ENCODE measurements at places on chromosomes 5 and 9.
A peak's percentile ranks its signal among the peaks of the same experiment; 100 is the strongest.

DNA sequence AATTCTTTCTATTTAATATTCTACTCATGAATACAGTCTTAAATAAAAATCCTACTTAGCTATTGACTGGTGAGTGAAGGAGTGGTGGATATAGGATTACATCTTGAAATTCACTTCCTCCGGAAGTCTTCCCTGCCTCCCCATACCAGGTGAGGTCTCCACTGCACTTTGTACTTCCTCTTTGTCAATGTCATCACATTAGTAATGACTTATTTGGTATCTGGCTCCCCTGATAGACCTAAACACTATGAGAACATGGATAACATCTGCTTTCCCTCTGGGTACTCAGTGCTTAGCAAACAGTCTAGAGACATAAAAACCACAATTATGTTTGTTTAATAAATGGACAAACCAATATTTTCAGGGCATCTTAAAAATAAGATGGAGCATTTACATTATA, 532.1 kb downstream of the PDE4D start:
- DNase-seq = no peak

GRCh38 chr9:76373173-76373783, 20.9 kb downstream of the RFK start:
- DNase-seq = peak; percentile 75

DNA sequence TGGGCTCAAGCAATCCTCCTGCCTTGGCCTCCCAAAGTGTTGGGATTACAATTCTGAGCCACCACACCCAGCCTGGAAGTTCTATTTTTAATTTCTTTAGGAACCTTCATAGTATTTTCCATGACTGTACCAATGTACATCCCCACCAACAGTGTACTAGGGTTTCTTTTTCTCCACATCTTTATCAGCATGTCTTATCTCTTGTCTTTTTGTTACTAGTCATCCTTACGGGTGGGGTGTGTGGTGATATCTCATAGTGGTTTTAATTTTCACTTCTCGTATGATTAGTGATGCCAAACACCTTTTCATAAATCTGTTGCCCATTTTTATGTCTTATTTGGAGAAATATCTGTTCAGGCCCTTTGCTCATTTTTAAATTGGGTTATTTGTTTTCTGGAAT, 123.0 kb upstream of the MEF2C start:
- no peak for DNase-seq

DNA sequence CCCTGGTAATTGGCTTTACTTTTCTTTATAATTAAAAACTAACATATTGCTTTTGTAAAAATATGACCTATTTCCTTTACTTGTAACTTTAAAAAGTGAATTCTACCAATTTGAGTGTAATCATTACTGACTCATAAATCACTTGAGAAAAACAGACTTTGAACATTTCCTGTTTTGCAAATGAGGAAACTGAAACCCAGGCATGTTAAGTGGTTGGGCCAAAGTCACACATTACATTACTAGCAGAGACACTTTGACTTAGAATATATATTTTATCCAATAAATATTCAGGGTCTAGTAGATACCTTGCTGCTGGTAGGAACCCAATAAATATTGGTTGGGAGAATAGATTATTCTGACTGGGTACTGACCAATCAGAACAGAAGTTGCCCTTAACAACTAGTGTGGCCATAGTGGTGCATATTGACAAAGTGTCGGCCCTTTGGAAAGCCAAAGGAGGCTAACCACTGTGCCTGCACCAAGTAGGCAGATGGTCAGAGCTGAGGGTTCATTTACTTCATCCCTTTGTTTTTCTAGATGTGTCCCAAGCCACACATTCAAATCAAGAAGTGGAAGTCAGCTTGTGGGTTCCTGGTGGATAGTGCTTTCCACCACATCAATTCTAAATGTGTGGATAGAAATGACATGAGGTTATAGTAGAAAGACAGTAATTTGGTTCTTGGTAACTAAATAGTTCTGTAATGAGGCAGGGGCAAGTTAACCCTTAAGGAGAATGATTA, 365.1 kb upstream of the RIOK2 start:
- no peak for DNase-seq

- peak; percentile 95 for DNase-seq
These were observed 117.9 kb upstream of the FST start for GRCh38 chr5:53362521-53362941.

GRCh38 chr9:111298731-111299598, 31.1 kb downstream of the OR2K2 start:
- DNase-seq = peak; percentile 76

DNA sequence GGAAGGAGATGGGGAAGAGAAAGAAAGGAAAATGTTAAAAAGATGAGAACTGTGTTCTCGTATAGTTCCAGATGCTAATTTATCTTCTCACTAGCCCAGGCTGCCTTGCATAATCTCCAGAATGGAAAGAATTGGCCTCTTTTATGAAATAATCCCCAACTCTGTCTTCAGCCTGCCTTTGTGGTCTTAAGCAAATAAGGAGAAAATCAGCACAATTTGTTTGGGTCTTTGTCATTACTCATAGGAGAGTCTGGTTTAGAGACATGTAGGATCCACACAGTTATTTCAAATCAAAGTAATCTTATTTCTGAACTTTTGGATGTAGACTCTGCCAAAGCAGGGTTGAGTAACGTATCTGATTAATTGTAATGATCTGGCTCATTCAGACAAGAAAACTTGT, 50.7 kb upstream of the CAMK4 start:
- no peak for DNase-seq

- DNase-seq = no peak
These were observed 7.9 kb downstream of the C9orf50 start for GRCh38 chr9:129612815-129613519.

DNA sequence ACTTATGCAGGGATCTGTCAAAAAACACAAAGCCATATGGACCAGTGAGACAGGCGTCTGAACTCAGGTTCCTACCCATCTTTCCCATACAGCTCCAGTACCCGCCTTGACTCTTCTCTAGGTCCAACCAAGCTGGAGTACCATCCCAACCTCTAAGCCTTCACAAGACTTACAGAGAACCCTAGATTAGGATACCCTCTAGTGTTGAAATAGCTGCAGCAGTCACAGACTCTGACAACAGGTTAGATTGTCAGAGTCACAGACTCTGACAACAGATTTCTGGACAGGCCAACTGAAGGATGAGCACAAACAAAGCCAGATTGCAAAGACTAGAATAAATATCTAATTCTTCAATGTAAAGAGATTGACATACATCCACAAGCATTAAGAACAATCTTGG, 266.1 kb downstream of the GRIA1 start:
- DNase-seq = peak; percentile 9

- peak; percentile 98 for DNase-seq
These were observed 50.0 kb upstream of the SLC25A51 start for GRCh38 chr9:37953775-37954437.

DNA sequence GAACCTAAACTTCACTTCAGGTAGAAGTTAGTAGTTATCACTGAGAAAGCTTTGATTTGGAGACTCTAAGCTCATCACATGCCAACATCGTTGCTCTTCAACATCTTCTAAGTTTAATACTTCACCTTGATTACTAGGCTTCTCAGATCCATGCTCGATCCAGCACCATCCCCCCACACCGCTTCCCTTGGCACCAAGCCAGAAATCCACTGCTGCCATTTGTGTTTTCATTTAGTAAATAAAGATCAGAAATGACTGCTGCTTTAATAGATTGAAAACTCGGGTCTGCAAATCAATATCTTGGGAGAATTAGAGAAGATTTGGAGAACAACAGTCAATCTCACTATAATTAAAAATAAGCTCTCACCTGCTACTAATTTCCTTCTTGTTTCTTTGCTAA, 214.7 kb upstream of the NR4A3 start:
- DNase-seq = no peak

DNA sequence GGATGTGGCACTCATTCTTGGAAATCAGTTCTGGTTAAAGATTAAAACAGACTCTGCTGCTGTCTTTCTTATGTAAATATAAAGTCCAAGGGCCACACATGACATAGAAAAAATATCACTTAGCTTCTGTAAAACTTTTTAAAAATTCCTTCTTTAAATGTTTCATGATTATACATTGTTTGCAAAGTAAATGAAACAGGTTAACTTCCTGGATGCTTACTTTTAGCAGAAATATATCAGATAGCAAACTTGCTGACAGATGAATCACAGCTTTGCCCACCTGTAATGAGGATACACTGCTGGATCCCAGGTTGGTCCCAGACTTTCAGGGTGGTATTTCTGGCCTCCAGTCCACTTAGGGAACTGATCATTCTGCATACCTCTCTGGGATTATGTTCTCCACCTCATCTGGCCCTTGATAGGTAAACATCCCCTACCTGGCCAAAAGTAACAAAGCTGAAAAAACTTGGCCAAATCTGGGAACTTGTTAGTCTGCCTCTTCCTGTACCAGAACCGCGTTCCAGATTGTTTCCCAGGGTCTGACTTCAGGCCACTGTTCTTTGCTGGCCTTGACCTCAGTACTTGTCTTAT, 340.5 kb downstream of the ADGRV1 start:
- no peak for DNase-seq

DNA sequence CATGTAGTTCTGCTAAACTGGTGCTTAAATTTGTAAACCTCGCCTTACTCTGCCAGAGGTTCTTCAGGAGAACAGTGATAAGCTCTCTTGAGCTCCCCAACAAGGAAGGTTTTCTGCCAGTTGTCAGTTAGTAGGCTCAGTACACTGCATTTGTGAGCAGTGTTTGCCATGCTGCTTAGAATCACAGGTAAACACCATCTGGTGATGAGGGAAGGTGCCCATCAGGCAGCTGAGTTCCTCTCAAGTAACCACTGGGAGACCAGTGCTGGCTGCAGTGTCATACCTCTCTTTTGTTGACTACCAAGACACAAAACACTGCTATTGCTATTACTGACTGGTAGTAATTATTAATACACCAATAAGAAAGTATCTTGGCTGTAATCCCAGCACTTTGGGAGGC, 186.2 kb upstream of the OTULINL start:
- no peak for DNase-seq

- DNase-seq = no peak
These were observed 225.4 kb upstream of the DAB2 start for GRCh38 chr5:39650008-39650762.

- DNase-seq = no peak
These were observed 68.5 kb downstream of the KLHL3 start for GRCh38 chr5:137667341-137667740.

GRCh38 chr5:75214928-75215327, 21.8 kb downstream of the ANKRD31 start:
- no peak for DNase-seq

DNA sequence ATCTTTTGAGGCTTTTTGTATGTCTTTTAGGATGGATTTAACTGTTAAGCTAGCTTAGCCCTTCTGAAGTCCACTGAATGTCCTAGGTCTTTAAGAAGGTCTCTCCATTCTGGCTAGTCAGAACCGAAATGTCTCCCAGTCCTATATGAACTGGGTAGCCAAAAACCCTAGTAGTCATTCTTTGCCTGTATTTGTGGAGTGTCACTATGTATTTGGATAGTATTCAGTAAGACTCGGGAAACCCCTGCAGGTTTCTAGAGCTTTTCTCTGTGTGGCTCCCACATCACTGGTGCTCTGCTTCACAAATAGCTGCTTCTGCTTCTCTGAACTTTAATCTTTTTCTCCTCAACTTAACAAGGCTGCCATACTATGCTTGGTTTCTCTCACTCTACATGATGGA, 68.0 kb downstream of the RIC1 start:
- DNase-seq = no peak

DNA sequence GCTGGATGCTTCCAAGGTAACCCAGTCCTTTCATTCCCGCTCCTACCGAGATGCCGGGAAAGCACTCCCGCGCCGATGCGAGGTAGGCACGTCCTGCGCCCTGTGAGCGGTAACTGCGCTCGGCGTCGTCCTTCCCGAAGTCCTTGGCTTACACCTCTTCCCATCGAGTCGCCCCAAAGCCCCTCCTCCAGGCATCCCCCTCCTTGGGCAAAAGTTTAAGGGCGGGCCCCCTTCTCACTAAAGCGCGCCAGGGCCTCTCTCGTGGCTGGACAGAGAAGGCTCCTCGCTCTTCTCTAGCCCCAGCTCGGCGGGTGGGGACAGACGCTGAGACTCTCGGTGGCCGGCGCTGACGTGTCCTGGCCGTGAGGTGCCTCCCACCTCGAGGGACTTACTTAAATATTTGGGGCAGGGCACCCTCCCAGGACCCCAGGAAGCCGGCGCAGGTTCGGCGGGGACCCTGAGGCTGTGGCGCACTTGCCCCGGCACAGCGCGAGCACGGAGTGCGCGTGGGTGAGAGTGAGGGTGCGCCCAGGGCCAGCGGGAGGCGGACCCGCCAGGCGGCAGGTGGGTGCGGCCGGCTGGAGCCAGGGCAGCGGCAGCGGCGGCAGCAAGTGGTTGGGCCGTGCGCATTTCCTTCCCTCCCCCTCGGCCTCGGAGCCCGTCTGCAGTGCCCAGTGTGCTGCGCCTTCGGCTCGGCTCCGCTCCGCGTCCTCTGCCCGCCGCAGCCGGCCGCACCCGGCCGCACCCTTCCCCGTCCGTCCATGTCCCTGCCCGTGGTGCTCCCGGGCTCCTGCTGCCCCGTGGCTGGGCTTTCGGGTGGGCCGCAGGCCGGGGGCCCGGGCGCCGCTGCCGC, at the start of gene ENTREP1:
ENTREP1 (plus strand) TSS at position 667 of the 853 bp plus-strand sequence; CDS start at position 762, 95 bp downstream.
- DNase-seq = peak; percentile 44

GRCh38 chr5:151555760-151556576, 35.2 kb downstream of the FAT2 start:
- DNase-seq = no peak

DNA sequence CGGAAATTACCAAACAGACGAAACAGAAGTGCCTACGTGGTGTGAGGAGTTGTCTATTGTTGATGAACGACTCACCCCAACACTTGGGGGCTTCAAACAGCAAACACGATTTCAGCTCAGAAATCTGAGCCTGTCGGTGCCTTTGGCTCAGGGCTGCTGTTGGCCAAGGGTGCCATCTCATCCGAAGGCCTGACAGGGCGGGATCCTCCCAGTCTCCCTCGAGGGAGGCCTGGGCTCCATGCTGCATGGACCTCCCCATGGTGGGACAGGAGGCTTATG, 1.3 kb downstream of the LRRC14B start:
- no peak for DNase-seq

Measured in GM23248 (cell line).